ENCODE measurements at places on chromosomes 1 and 21. TPM values are rescaled to one million over a fixed set of nuclear protein-coding genes. Genes with fewer than 3 reads are reported as not detected.

The ZYG11A gene
- total RNA-seq = not detected

The OR2T35 gene
- not detected for total RNA-seq

DNA sequence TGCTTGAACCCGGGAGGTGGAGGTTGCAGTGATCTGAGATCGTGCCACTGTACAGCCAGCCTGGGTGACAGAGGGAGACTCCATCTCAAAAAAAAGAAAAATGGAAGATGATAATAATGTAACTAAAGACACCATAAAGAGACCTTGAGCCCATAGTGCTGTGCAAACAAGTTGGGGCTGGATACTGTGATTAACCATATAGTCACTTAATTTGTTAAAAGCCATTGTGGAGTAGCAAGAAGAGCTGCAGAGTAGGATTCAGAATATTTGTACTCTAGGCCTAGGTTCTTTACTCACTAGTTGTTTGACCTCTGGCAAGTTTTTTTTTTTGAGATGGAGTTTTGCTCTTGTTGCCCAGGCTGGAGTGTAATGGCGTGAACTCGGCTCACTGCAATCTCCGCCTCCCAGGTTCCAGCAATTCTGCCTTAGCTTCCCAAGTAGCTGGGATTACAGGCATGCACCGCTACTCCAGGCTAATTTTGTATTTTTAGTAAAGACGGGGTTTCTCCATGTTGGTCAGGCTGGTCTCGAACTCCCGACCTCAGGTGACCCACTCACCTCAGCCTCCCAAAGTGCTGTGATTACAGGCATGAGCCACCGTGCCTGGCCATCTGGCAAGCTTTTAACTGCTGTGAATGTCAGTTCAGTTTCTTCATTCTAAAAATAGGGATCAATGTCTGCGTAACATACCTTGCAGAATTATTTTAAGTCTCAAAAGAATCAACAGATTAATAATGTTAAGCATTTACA is 12.8 kb downstream of the CAP1 start:
- peaks cover 41% of the 10 kb centered on the region for H3K36me3 ChIP-seq
- no peak overlapping the region for H3K27ac ChIP-seq
- no peak overlapping the region for H3K4me3 ChIP-seq
- H3K27me3 ChIP-seq = no peaks in the 10 kb centered on the region

- no peak overlapping the region for H3K27ac ChIP-seq
- H3K4me3 ChIP-seq = no peak overlapping the region
- peaks cover 12% of the 10 kb centered on the region for H3K4me1 ChIP-seq
- no peak for DNase-seq
- no peaks in the 10 kb centered on the region for H3K27me3 ChIP-seq
These were observed 67.5 kb upstream of the ANGPTL1 start for GRCh38 chr1:178938101-178938958.

DNA sequence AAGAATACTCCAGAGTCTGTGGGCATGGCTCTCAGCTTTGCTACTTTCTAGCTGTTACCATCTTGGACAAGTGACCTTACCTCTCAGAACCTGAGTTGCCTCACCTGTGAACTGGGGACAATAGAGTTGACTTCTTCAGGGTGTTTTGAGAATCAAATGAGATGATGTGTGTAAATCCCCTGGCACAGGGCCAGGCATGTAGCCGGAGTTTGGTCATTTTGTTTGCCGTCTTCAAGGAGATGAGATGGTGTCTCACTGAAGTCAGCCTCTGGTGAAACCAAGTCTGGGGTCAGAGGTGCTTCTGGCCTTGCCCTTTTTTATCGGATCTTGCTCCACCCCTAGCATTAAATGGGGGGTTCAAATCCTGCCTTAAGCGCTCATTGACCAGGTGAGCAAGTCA is 149.2 kb upstream of the TMEM51 start:
- no peaks in the 10 kb centered on the region for H3K36me3 ChIP-seq
- peaks cover 28% of the 10 kb centered on the region for H3K4me1 ChIP-seq
- no peaks in the 10 kb centered on the region for H3K27me3 ChIP-seq
- no peak overlapping the region for H3K27ac ChIP-seq
- DNase-seq = no peak
- no peak overlapping the region for H3K4me3 ChIP-seq

The LCE5A gene
- total RNA-seq = not detected

The PDC gene
- total RNA-seq = not detected

DNA sequence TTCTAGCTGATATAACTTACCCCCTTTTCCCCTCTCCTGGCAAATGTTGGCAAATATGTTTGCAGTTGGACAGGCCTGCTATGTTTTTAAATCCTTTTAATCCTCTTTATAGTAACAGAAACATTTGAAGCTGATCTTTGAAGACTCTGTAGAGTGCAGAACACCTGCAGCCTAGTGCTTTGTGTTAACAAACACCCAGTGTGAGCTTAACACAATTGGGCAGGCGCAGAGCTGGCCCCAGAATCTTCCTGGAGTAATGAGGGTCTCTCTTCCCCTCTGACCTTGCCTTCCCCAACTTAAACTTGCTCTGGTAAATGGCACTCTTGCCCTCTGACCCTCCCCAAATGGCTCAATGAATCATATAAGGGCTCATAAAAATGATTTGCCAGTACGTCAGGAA is 247.9 kb upstream of the LYPLAL1 start:
- H3K27ac ChIP-seq = no peak overlapping the region
- no peaks in the 10 kb centered on the region for H3K27me3 ChIP-seq
- no peaks in the 10 kb centered on the region for H3K36me3 ChIP-seq
- no peak for DNase-seq
- H3K4me1 ChIP-seq = no peaks in the 10 kb centered on the region
- no peak overlapping the region for H3K4me3 ChIP-seq

The SPATA1 gene
- 3.4 TPM for total RNA-seq

- no peak overlapping the region for H3K27ac ChIP-seq
- no peaks in the 10 kb centered on the region for H3K4me1 ChIP-seq
- no peaks in the 10 kb centered on the region for H3K27me3 ChIP-seq
- H3K36me3 ChIP-seq = no peaks in the 10 kb centered on the region
- no peak for DNase-seq
These were observed 70.6 kb downstream of the PATJ start for GRCh38 chr1:61812916-61813315.

The STPG1 gene
- 8.6 TPM for total RNA-seq

- no peak overlapping the region for H3K4me3 ChIP-seq
- no peaks in the 10 kb centered on the region for H3K27me3 ChIP-seq
- DNase-seq = no peak
- H3K36me3 ChIP-seq = no peaks in the 10 kb centered on the region
These were observed 231.5 kb upstream of the ST6GALNAC5 start for GRCh38 chr1:76635784-76636183.

GRCh38 chr1:30313176-30313575 is 410.2 kb downstream of the MATN1 start:
- no peak overlapping the region for H3K27ac ChIP-seq
- H3K36me3 ChIP-seq = no peaks in the 10 kb centered on the region
- H3K27me3 ChIP-seq = peaks cover 34% of the 10 kb centered on the region
- no peak overlapping the region for H3K4me3 ChIP-seq
- no peaks in the 10 kb centered on the region for H3K4me1 ChIP-seq

DNA sequence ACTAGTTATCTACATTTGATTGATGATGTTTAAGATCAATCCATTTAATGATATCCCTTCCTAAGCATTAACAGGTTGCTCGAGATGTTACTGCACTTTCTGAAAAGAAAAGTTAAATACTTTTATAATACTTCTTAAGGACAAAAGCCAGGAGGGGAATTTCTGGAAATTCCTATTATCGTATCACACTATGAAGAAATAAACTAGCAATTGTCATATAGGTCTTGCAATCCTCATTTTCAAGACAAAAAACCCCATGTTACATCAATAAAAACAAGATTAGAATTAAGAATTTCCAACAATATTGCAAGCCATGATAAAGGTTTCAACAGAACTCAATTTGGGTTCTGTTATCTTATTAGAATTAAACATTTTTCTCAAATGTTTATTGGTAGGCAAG is 47.2 kb downstream of the HNRNPR start:
- peaks cover 41% of the 10 kb centered on the region for H3K36me3 ChIP-seq
- no peaks in the 10 kb centered on the region for H3K4me1 ChIP-seq
- no peaks in the 10 kb centered on the region for H3K27me3 ChIP-seq
- H3K4me3 ChIP-seq = no peak overlapping the region

The PAQR6 gene
- total RNA-seq = 1.9 TPM

GRCh38 chr1:218869276-218869675 is 304.4 kb upstream of the LYPLAL1 start:
- H3K4me3 ChIP-seq = no peak overlapping the region
- H3K36me3 ChIP-seq = no peaks in the 10 kb centered on the region
- H3K27ac ChIP-seq = no peak overlapping the region
- no peaks in the 10 kb centered on the region for H3K27me3 ChIP-seq
- DNase-seq = no peak

DNA sequence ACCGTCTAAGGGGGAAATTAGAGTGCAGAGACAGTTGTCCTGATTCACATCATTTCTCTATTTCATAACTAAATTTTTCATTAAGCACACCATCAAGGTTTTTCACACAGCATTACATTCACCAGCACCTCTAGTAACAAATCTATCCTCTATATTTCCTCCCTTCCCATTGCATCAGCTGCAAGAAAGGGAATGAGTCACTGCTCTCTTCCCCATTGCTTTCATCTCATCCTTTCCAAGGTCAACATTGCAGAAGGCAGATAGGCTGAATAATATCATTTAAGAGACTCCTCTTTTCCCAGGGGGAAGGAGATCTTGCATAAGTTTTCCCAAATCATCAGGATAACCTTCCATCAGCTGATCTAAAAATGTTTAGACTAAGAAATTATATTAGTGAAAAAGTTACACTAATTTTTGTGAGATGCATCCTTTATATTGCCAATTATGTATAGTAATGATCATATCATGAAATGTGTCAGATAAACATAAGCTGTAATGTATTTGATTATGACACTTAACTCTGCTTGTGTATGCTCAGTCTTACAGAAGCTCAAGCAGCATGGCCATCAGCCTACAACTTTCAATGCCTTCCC is 4.3 kb downstream of the INTS7 start:
- no peak overlapping the region for H3K4me3 ChIP-seq
- H3K36me3 ChIP-seq = no peaks in the 10 kb centered on the region
- no peak overlapping the region for H3K27ac ChIP-seq
- no peaks in the 10 kb centered on the region for H3K27me3 ChIP-seq
- no peak for DNase-seq
- H3K4me1 ChIP-seq = peaks cover 19% of the 10 kb centered on the region

The CLCN6 gene
- total RNA-seq = 33.7 TPM

DNA sequence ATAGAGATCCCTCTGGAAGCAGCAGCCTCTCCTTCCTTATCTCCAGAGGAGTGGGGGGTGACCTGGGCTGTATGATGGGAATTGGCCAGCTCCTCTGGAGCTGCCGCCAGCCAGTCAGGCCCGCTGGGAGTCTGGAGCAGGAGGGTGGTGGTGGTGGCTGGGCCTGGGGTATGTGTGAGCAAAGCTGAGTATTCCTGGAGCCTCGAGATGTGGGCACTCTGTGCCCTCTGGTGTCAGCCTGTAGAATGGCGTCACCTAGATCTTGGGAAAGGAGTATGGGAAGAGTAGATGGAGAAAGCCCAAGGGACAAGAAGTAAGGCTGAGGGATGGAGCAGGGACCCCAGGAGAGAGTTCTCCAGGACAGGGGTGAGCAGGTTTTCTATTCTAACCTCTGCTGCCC is 16.0 kb downstream of the VANGL2 start:
- H3K4me1 ChIP-seq = no peaks in the 10 kb centered on the region
- H3K4me3 ChIP-seq = no peak overlapping the region
- H3K27ac ChIP-seq = no peak overlapping the region
- DNase-seq = no peak

DNA sequence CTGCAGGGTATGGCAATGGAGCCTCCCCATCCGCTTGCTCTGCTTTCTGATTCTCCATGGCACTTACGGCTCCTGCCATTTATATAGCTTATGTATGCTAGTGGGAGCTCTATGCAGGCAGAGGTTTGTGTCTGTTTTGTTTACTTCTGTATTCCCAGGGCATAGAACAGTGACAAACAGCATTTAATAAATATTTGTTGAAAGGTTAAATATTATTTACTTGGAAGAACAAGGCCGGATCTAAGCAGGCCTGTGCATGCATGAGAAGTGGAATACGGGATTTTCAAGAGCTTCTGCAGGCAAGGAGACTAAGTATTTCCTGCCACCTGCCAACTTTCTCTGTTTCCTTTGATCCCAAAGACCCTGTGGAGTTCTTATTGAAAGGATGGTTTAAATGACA is 90.7 kb downstream of the XCL2 start:
- DNase-seq = no peak
- no peak overlapping the region for H3K27ac ChIP-seq
- H3K4me1 ChIP-seq = no peaks in the 10 kb centered on the region
- no peaks in the 10 kb centered on the region for H3K27me3 ChIP-seq

GRCh38 chr1:34237151-34237815 is 60.6 kb downstream of the C1orf94 start:
- no peak overlapping the region for H3K4me3 ChIP-seq
- DNase-seq = no peak
- H3K36me3 ChIP-seq = no peaks in the 10 kb centered on the region
- H3K27me3 ChIP-seq = no peaks in the 10 kb centered on the region
- H3K4me1 ChIP-seq = no peaks in the 10 kb centered on the region

The SPAG17 gene
- total RNA-seq = 0.12 TPM

DNA sequence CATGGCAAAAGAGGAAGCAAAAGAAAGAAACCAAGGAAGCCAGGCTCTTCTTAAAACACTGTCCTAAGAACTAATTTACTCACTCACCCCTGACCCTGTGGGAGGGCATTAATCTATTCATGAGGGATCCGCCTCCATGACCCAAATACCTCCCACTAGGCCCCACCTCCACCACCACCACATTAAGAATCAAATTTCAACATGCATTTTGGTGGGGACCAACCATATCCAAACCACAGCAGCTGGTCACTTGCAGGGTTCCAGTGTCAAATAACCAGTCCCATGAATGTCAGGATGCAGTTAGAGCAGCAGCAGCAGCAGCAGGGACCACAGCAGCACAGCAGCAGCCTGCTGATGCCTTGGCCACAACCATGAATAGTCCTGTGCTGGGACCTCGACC is 83.8 kb downstream of the ZC3H11B start:
- H3K4me1 ChIP-seq = no peaks in the 10 kb centered on the region
- H3K4me3 ChIP-seq = no peak overlapping the region
- no peak for DNase-seq
- no peak overlapping the region for H3K27ac ChIP-seq

- H3K4me3 ChIP-seq = no peak overlapping the region
- H3K36me3 ChIP-seq = no peaks in the 10 kb centered on the region
- no peaks in the 10 kb centered on the region for H3K27me3 ChIP-seq
- no peak for DNase-seq
These were observed 23.3 kb upstream of the LYPD8 start for GRCh38 chr1:248778906-248779305.

GRCh38 chr1:187390215-187390818 is 561.6 kb downstream of the PLA2G4A start:
- H3K27me3 ChIP-seq = no peaks in the 10 kb centered on the region
- DNase-seq = no peak
- no peaks in the 10 kb centered on the region for H3K4me1 ChIP-seq
- H3K4me3 ChIP-seq = no peak overlapping the region
- H3K27ac ChIP-seq = no peak overlapping the region
- no peaks in the 10 kb centered on the region for H3K36me3 ChIP-seq

DNA sequence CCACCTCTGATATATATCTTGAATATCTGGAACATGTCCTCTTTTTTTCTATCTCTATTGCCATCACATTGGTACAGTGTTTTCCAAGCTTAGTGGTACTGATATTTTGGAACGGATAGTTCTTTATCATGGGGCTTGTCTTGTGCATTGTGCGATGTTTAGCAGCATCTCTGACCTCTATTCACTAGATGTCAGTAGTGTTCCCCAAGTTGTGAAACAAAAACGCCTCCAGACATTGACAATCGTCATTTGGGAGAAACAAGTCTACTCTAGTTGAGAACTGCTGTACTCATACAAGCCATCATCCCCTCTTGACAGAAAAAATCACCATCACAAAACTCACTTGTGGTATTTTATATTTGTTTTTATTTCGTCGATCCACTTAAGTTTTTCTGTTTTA is 79.7 kb upstream of the CHODL start:
- no peaks in the 10 kb centered on the region for H3K36me3 ChIP-seq
- H3K4me1 ChIP-seq = no peaks in the 10 kb centered on the region
- H3K27ac ChIP-seq = no peak overlapping the region
- H3K4me3 ChIP-seq = no peak overlapping the region
- H3K27me3 ChIP-seq = no peaks in the 10 kb centered on the region
- DNase-seq = no peak

The TMPRSS15 gene
- total RNA-seq = not detected

The VWA1 gene
- total RNA-seq = 87.4 TPM

Data from upper lobe of right lung (tissue), 1 donor.